ENCODE measurements at places on chromosomes 16 and 17.

GRCh38 chr16:2698965-2699750 is 16.8 kb downstream of the KCTD5 start:
- DNase-seq = no peak

- DNase-seq = no peak
Measured at GRCh38 chr17:4947411-4948165, 742 bp downstream of the PFN1 start.

DNA sequence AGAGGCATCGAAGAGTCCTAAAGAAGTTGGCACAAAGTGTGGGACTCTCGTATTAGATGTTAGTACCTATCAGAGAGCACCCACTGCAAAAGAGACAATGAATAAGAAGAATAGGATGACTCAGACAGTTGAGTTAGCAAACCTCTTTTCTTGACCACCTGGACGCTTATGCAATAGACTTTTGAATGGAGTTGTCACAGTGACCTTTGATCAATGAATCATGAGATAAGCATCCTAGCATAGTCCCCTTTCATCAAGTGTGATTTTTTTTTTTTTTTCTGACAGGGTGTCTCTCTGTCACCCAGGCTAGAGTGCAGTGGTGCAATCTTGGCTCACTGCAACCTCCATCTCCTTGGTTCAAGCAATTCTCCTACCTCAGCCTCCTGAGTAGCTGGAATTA is 1417.9 kb upstream of the GOT2 start:
- no peak for DNase-seq

DNA sequence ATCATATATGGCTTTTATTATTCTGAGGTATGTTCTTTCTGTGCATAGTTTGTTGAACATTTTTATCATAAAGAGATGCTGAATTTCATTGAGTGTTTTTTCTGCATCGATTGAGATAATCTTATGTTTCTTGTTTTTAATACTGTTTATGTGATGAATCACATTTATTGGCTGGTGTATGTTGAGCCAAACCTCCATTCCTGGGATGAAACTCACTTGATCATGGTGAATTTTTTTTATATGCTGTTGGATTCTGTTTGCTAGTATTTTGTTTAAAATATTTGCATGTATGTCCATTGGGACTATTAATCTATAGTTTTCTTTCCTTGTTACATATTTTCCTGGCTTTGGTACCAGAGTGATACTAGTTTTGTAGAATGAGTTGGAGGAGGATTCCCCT is 500.2 kb downstream of the CDH11 start:
- no peak for DNase-seq

DNA sequence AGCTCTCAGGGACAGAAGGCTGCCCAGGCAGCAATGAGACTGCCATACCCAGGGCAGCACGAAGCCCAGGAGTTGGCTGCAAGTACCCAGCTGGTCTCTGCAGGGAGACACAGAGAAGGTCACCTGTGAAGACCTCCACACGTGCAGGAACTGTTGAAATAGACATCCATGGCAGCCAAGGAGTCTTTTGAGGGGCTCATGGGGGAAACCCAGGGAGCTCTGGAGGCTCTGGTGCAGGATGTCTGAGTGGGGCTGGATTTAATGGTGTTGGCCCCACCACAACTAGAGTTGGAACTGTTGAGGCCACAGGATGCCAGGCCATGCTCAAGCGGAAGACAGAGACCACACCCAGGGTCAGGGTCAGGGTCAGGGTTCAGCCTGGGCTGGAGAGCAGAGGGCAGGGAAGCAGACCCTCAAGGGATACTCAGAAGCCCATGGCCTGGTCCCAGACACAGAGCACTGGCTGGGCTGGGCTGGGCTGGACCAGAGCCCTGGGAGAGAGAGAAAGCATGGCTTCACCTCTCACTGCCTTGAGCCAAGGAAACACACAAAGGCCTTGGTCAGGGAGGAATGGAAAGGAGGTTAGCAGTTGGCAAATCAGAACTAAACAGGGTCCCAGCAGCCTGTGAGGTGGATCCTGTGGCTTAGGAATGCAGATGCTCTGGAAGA is 21.4 kb downstream of the PITPNM3 start:
- DNase-seq = no peak

DNA sequence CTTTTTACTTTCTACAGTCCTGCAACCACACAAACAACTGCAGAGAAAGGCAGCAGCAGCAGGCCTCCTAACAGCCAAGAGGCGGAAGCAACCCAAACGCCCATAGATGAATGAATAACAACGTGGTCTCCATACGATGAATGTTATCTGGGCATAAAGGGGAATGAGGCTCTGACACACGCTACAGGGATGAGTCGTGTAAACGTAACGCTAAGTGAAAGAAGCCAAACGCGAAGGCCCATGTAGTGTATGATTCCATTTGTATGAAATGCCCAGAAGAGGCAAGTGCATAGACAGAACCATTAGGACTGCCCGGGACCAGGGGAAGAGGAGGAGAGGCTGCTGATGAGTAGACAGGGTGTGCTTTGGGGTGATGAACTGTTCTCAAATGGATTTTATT is 94.8 kb upstream of the DNAH17 start:
- DNase-seq = no peak

DNA sequence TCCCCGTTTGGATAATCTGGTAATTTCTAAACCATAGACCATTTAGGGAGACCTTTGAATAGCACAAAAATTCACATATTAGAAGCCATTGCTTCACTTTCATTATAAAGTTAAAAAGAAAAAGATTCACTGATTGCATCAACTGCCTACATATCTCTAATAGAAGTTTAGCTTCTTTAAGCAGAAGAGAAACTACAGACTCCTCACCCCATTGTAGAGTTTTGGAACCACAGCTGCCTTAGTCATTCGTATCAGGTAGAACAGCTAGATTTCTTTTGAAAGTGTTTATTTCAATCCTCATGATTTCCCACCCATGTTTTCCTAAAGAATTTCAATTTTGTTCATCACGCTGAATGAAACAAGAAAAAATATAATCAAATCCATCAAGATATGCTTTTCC is 144.8 kb downstream of the CDH8 start:
- no peak for DNase-seq

DNA sequence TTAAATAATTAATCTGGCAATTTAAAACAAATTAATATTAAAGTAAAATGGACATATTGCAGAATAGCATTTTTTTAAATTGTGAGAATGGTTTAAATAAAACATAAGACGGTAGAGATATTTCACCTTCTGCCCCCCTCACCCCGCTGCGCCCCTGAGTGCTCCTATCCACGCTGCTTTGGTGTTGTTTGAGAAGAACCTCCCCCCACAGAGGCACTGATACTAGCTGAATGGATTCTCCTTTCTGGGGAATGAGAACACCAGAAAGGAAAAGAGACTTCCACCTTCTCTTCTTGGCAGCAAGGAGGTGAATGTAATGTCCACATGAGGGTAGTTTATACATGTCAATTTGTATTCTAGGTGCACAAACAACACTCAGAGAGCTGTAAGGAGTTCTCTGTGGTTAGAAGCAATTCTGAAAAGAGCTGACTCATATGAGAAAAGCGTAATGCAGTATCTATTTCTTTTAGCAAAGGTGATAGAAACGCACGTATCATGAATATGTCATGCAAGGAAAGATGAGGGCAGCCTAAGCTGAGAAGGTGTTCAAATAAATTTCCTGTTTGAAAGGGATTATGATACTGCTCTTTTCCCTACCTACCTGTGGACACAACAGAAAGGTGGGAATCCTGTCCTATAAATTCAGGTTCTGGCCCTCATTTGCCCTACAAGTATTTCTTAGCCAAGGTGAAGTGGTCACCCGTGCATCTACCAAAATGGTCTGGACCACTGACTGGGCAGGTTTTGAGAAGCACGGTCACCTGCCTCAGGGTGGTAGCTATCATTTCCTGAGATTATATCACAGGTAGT is 126.9 kb downstream of the PARN start:
- no peak for DNase-seq

GRCh38 chr17:76088041-76088867 is 9.3 kb downstream of the ZACN start:
- no peak for DNase-seq

DNA sequence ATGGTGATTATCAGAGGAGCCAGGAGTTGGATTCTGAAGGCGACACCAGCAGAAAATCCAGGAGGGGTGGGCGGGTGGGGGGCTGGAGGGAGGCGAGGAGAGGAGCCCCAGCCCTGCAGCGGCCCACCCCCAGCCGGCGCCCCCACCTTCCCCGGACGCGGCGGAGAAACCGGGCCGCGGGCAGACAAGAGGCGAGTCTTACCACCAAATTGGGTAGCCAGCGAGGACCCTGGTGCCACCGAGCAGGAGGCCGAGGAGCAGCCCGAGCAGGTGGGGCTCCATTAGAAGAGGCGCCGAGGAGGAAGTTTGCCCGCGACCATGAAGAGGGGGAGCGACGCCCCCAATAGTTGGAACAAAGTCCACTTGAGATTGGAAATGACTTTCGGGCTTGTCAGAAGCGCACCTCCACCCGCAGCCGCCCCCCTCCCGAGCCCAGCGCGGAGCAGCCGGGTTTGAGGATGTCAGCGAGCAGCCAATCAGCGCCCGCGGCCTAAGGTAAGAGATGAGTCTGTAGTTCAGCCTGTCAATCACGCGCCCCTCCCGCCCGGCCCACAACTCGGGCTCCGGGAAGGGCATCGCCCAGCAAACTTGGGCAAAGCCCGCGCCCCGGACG is at the start of gene WNT3:
Gene WNT3, minus strand, starts transcription at position 377 of the 613 bp plus-strand sequence. Its CDS starts 95 bp downstream, at position 282.
- peak; percentile 42 for DNase-seq

GRCh38 chr17:79698146-79698846 is 32.4 kb upstream of the ENPP7 start:
- DNase-seq = no peak

DNA sequence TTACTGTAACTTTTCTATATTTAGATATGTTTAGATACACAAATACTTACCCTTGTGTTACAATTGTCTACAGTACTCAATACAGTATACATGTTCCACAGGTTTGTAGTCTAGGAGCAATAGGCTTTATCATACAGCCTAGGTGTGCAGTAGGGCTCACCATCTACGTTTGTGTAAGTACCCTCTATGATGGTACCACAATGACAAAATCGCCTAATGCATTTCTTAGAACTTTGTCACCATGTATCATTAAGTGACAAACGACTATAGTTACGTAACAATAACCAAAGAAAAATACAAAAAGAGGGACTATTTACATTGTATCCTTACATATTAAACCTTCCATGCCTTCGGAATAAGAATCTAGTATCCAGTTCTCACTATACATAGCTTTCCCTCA is 8.0 kb downstream of the STAT5B start:
- no peak for DNase-seq

GRCh38 chr16:68049449-68049848 is 26.4 kb downstream of the DUS2 start:
- no peak for DNase-seq

- DNase-seq = peak; percentile 25
Measured at GRCh38 chr17:10295728-10296343, 77.0 kb downstream of the MYH13 start.

DNA sequence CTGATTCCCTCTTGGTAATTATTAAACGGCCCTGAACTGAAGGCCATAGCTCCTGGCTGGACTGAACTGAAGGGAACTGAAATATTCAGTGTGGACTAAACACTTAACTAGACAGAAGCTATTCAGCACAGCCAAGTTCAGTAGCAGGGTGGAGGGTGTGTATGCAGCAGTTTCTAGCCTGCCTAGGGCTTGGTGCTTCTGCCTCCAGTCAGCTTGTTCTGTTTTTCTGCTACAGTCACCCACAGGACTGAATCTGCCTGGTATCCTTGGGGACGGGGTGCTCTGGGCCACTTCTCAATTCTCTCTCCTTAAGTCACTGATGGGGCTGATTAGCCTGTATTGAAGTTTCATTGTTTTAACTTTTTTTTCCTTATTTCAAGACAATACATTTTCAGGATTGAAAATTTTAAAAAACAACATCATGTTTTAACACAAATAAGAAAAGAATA is 77.1 kb downstream of the WWP2 start:
- no peak for DNase-seq

GRCh38 chr17:58504826-58505351 is 9.5 kb downstream of the MTMR4 start:
- DNase-seq = no peak

DNA sequence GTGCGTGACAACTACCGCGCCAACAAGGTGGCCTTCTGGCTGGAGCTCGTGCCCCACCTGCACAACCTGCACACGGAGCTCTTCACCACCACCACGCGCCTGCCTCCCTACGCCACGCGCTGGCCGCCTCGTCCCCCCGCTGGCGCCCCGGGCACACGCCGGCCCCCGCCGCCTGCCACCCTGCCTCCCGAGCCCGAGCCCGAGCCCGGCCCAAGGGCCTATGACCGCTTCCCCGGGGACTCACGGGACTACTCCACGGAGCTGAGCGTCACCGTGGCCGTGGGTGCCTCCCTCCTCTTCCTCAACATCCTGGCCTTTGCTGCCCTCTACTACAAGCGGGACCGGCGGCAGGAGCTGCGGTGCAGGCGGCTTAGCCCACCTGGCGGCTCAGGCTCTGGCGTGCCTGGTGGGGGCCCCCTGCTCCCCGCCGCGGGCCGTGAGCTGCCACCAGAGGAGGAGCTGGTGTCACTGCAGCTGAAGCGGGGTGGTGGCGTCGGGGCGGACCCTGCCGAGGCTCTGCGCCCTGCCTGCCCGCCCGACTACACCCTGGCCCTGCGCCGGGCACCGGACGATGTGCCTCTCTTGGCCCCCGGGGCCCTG is 3.0 kb upstream of the SPEM1 start:
- no peak for DNase-seq

- DNase-seq = no peak
Measured at GRCh38 chr17:45732926-45733505, 51.1 kb upstream of the CRHR1 start.

- DNase-seq = no peak
Measured at GRCh38 chr16:12406158-12406557, 397.5 kb downstream of the CPPED1 start.

DNA sequence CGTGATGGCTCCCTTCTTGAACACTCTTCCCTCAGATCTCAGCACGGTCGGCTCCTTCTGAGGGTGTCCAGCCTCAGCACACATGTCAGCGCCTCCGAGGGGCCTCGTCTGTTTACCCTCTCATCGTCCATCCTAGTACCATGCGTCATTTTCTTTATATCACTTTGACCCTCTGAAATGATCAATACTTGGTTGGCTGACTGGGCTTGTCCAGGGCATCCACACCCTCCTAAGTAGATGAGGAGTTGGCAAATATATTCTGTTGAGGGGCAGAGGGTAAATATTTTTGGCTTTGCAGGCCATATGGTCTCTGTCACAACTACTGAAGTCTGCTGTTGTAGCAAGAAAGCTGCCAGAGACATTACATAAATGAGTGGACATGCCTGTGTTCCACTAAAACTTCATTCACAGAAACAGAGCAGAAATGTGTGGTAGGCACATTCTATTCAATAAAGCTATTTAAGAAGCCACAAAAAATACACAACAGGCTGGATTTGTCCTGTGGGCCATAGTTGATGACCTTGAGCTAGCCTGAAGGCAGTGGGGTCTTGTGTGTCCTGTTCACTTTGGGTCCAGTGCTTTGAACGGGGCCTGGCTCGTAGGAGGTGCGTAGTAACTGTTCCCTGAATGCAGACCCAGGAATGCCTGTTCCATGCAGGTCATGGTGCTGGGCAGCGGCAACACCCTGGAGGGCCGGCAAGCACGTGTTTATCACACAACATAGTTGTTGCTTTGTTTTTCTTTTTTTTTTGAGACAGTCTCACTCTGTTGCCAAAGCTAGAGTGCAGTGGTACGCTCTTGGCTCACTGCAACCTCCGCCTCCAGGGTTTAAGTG is 185.8 kb downstream of the SNX29 start:
- DNase-seq = no peak

Data from stimulated activated CD4-positive, alpha-beta T cell treated with anti-CD3 and anti-CD28 coated beads, Interleukin-12 subunit alpha, Interleukin-12 subunit beta, amount 100 ng/mL, for 24 hours (primary cell).